ENCODE measurements at places on chromosomes 12 and 14.

DNA sequence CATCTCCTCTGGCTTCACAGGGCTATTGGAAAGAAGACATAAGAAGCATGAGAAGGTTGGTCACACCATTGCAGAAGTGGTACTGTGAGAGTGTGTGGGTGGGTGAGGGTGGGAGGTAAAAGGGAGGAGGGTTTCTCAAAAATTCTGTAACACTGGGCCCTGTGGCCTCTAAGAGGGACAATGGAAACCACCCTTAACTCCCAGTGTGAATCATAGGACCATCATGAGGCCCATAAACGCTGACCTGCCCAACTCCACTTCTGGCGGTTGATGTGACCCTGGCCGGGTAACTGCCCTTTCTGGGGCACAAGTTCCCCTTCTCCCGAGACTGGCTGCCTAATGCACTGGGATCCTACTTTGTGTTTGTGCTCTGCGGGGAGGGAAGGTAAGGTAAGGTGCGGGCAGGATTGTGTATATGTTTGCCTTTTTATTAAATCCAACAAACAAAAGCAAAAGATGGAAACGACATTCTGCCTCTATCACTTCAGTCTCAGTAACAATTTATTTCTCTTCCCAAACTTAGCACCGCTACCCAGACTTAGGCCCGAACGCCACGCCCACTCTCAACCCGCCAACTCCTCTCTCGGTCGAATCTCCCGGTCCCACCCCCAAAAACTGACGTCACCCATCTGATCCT, 551 bp downstream of the METTL1 start:
- DNase-seq, result peak; percentile 96

DNA sequence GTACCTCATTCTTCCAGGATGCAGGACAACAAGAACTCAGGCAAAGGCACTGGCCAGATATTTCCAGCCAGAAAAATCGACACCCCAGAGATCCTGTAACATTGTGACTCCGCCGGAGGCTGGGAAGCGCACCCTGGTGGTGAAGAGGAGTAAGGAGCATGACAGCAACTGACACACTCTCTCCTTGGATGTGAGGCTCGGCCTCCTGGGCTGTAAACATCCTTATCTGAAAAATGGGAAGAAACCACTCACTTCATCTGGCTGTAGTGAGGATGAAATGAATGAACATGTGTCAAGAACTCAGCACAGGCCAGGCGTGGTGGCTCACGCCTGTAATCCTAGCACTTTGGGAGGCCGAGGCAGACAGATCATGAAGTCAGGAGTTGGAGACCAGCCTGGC, 27.5 kb downstream of the TCHP start:
- peak; percentile 56 for DNase-seq

- DNase-seq, result peak; percentile 52
These were observed 5.3 kb downstream of the BHLHE41 start for GRCh38 chr12:26119391-26119989.

GRCh38 chr14:79965896-79966295, 245.4 kb downstream of the DIO2 start:
- DNase-seq, result no peak

DNA sequence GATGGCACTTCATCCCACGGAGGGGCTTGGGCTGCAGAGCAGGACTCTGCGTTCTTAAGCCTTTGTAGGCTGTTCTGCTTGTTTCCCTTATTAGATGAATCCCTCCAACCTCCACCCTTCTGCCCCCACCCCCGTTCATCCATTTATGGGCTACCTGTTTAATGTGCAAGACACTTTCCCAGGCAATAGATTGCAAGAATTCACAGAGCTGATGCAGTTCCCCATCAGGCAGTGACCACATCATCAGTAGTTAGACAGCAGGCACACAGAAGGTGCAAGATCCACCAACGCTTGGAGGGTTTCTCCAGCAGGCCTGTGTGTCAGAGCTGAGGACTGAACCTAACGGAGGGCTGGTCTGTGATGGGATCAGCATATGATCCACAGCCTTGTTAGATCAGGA, 1.2 kb upstream of the C1R start:
- DNase-seq, result no peak

GRCh38 chr14:89476354-89476896, 59.4 kb upstream of the FOXN3 start:
- DNase-seq, result peak; percentile 49

- DNase-seq, result peak; percentile 8
These were observed 148.3 kb downstream of the PTCSC3 start for GRCh38 chr14:36028218-36028617.

DNA sequence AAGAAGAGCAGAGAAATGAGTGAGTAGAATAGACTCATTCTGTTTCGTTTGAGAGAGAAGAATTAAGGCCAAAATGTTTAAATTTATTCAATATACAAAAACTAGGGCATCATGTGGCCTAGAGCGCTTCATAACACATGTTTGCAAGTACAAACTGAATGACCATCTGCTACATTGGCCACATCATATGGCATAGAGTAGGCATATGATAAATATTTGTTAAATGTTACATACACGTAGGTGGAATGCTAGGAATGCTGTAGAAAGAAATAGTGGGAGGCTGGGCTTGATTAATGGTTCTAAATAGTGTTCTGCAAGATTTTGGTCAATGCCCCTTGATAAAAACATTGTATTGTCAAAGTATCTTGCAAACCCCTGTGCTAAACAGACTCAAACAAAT, 10.8 kb downstream of the MGP start:
- no peak for DNase-seq

- DNase-seq, result peak; percentile 60
These were observed 54.2 kb upstream of the PTHLH start for GRCh38 chr12:28026701-28027100.

DNA sequence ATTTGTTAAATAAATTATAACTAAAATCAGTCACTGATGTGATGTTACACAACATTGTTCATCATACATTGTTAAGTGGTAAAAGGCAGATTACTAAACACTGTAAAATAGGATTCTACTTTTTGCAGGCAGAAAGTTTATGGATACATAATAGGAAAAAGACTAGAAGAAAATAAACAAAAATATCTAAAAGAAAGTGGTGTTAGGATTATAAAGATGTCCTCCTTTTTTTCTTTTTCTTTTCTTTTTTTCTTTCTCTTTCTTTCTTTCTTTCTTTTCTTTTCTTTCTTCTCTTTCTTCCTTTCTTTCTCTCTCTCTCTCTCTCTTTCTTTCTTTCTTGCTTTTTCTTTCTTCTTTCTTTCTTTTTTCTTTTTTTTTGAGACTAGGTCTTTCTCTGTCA, 39.6 kb upstream of the HELB start:
- DNase-seq, result no peak

DNA sequence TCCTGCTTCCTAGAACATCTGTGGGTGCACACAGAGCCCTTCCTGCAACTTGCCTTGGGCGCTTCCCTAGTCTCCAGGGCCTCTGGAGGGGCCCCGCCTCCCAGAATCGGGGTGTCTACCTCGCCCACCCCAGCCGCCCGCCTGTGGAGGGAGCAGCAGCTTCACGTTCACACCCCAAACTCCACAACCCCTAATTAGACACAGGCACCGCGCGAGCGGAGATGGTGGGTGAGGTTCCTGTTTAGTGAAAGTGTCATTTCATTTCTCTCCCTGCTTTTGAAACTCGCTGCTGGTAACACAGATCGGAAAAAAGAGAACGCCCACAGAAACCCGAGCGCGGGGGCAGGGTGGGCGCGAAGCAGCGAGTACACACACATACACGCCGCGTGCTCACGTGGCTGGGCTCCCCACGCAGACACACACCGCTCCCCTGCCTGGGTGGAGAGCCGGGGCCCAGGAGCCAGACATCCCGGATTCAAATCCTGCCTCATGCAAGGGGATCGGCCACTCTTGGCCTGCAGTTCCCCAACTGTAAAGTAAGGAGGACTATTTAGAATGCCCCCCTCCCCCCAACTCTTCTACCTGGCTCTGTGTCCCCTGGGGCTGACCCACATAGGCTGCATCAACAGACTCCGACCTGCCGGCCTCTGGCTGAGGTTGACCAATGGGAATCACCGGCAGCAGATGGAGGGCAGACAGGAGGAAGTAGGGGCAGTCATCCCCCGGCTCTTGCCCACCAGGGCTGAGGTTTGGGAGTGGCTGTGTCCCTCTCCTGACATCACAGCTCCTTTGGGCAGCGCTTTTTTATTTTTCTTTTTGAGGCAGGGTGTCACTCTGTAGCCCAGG, 79.2 kb upstream of the NCOR2 start:
- DNase-seq, result no peak

DNA sequence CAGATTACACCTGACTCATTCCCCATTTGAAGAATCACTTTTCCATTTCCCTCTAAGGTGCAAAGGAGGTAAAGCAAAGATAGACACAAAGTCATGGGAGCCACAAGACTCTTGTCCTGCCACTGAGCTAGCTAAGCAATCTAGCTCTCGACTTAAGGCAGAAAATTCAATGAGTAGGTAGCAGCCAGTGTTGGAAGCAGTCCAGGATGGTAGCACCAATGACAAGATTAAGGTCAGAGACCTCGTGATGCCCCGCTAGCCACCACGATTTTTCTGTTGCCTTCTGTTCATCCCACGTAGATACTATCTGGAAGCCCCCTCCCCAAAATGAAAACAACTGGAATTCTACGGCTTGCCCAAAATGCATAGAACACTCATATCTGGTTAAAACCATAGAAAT, 1.4 kb downstream of the VAMP1 start:
- DNase-seq, result peak; percentile 49

DNA sequence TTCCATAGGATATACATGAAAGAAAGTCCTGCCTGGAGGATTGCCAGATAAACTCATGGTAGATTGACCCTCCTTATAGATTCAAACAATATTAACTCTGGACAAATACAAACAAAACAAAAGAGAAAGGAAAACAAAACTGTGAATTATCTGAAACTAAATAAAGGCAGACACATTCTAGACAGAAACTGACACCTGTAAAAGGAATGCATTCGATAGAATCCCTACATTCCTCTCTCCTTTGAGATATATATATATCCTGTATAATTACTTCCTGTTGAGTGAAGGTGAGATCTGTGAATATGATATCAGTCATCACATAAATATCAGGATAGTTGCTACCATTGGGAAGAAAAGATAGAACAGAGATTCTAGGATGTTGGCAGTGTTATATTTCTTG, 948.4 kb upstream of the ATXN7L3B start:
- no peak for DNase-seq

- no peak for DNase-seq
These were observed 18.9 kb upstream of the KLRG1 start for GRCh38 chr12:8970432-8970831.

GRCh38 chr12:132218527-132218875, 74.2 kb downstream of the NOC4L start:
- no peak for DNase-seq

- DNase-seq, result no peak
These were observed 23.1 kb upstream of the C12orf42 start for GRCh38 chr12:103518899-103519298.

DNA sequence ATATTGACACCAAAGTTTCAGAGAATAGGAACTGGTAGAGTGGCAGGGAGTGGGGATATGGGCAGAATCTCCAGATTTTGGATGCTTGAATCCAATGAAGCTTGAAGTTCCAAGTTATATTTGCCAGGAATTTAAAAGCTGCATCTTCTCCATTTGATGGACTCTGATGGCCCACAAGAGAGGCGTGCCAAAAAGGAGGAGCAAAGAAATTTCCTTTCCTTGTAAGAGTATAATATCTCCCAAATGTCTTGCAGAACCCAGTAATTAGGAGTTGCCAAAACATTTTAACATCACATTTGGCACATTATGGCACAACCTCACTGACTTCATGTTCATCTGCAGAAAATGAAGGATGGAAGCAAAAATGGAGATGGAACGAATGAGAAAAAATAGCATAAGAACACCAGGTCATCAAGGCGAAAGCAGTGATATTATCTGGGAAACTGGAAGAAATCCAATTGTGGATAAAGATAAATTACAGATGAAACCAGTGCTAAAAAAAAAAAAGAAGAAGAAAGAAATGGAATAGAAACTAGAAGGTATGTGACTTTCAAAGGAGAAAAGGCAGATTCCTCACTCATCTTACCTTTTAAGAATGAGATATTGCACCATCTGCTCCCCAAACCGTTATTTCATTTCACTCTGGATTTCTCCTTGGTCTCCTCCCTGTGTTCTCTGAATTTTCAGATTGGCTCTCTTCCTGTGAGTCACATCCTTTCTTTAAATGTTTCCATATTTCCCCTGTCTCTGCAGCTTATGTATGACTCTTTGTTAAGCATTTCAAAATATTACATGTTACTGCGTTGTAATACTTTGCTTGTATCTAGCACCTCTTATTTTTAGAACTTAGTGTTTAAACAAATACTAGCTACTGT, 13.5 kb upstream of the FLRT2 start:
- DNase-seq, result no peak

GRCh38 chr12:70364695-70365397, 1.2 kb upstream of the KCNMB4 start:
- no peak for DNase-seq

DNA sequence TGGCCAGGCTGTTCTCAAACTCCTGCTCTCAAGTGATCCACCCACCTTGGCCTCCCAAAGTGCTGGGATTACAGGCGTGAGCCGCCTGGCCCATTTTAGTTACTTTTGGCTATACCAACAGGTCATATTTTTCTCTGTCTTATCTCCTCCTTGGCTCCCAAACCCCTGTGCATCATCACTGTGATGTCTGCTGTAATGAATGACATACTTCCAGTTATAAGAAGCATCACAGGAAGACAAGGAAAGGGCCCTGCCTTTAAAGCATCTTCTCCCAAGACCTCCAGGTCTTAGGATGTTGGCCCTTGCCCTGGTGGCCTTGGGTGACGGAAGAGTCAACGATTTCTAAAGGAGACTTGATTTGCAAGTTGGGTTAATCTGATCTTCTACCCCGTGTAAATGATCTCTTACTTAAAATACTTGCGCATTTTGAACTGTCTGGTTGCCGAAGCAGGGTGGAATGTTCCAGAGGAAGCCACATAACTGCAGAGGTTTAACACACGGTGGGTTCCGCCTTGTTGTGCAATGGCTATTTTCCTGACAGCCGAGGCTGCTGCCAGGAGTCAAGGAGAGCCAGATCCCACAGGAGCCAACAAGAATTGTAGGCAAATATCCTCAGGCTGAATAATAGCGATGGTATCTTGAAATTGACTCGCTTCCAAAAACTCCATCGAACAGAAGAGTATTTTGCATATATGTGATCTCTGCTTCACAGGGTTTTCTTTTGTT, 55.7 kb upstream of the PLXNC1 start:
- no peak for DNase-seq

GRCh38 chr12:47841910-47842309, 22.2 kb upstream of the HDAC7 start:
- DNase-seq, result no peak
